ENCODE measurements at places on chromosomes 3 and 15. TPM values are rescaled to one million over a fixed set of nuclear protein-coding genes. Genes with fewer than 3 reads are reported as not detected.

The TNFSF10 gene
- 23.0 TPM for total RNA-seq

The SYNM gene
- 184 TPM for total RNA-seq

The TRH gene
- total RNA-seq, result not detected

The GPR171 gene
- total RNA-seq, result 0.39 TPM

The SPRED1 gene
- 9.4 TPM for total RNA-seq

The CHRNA3 gene
- 0.86 TPM for total RNA-seq

The RGMA gene
- 13.4 TPM for total RNA-seq

The CD200R1 gene
- total RNA-seq, result 1.8 TPM

The SCN11A gene
- 0.03 TPM for total RNA-seq

The BOC gene
- total RNA-seq, result 12.9 TPM

The RLBP1 gene
- not detected for total RNA-seq

GRCh38 chr3:115784739-115785536, 161.6 kb downstream of the GAP43 start:
- no peak for DNase-seq

- no peak for DNase-seq
Observed at GRCh38 chr3:23809294-23809693, 3.5 kb downstream of the UBE2E1 start.

- DNase-seq, result peak; percentile 70
Observed at GRCh38 chr3:120418866-120419490, 31.8 kb downstream of the FSTL1 start.

GRCh38 chr3:46154311-46154710, 53.8 kb downstream of the CCR1 start:
- DNase-seq, result no peak

DNA sequence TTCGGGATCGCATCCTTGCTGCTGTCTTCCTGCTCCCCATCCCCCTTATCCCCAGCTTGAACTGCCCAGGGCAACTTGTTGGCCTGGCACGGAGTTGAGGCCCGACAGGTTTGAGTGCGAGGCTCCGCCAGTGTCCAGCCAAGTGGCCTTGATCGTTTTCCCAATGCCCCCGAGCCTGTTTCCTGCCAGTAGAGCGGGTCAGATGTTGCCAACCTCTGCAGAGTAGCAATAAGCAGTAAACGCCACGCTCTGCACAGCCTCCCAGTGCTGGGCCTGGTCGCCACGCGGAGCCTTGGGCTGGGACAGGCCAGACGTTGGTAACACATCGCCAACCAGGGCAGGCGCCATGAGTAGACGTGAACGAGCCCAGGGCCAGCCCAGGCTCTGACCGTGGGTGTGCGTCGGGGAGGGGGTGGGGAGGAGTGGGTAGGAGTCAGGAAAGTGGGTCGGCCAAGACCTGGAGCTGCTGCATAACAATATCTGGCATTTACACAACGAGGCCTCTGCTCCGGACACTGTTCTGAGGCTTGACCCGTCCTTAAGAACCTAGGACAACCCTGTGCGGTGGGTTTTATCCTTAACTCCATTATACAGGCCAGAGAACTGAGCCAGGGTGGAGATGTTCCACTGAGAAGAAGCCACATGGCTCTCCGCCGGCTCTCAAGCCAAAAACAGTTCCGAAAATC, 444 bp upstream of the ABHD14A start:
- peak; percentile 84 for DNase-seq

- no peak for DNase-seq
Observed at GRCh38 chr3:186679151-186679550, 13.3 kb downstream of the HRG start.

GRCh38 chr3:65110661-65111060, 422.9 kb upstream of the ADAMTS9 start:
- DNase-seq, result no peak

GRCh38 chr3:50122071-50122470, 33.1 kb upstream of the SEMA3F start:
- DNase-seq, result no peak

DNA sequence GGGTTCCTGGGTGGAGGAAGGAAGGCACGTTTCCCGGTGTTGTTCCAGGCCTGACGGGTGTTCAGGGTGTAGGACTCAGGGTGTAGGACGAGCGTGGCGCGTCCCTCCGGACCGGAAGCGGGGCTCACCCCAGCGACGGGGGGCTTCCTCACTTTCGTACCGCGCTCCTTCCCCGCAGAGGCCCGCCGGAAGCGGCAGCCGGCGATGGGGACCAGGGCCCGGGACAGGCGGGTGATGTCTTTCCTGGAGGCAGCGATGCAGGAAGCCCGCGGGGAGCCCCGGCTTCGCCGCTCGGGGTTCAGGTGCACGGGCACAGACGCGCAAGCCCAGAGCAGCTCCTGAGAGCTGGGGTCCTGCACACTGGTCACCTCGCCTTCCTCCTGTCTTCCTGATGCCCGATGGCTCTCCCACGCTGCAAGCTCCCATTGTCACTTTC, 13.4 kb downstream of the FOXL2NB start:
- DNase-seq, result peak; percentile 35

GRCh38 chr3:8959668-8960067, 3.6 kb downstream of the RAD18 start:
- no peak for DNase-seq

- no peak for DNase-seq
Observed at GRCh38 chr15:36160351-36160750, 419.1 kb upstream of the CDIN1 start.

- DNase-seq, result no peak
Observed at GRCh38 chr3:31180274-31180673, 285.8 kb upstream of the GADL1 start.

DNA sequence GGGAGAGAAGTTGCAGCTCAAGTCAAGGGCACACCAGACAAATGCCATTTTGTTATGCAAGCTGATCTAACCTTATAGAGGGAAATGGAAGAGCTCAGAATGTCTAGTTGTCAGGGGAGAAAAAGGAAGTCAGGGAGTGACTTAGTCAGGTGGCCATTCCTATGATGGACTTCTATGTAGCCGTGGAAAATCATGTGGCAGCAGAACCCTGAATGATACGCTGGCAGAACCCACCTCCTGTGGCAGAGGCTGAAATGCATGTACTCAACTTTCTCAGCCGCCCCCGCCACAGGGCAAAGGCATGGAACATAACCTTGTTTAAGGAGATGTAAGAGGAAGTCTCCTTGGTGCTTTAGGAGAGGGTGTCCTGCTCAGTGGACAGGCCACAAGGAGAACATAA, 37.7 kb upstream of the PARL start:
- DNase-seq, result no peak

- peak; percentile 75 for DNase-seq
Observed at GRCh38 chr3:33717616-33717865, 513 bp downstream of the CLASP2 start.

- DNase-seq, result no peak
Observed at GRCh38 chr3:181952221-181952620, 240.5 kb downstream of the SOX2 start.

DNA sequence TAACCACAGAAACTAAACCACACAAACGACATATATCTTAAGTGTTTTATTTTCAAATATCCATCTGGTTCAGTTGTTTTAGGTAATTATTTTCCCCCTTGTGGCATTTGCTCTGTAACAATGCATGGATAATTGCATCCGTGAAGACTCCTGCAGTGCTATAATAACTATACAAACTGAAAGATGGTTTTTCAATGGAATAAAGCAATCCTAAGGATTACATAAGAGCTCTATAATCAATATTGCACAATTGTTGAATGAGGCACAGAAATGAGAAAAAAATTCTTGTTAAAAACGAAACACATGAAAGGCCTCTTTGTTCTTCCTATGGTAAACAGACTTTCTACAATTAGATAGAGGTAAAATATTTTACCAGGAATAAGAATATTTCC, 446.0 kb upstream of the EPHA3 start:
- no peak for DNase-seq

DNA sequence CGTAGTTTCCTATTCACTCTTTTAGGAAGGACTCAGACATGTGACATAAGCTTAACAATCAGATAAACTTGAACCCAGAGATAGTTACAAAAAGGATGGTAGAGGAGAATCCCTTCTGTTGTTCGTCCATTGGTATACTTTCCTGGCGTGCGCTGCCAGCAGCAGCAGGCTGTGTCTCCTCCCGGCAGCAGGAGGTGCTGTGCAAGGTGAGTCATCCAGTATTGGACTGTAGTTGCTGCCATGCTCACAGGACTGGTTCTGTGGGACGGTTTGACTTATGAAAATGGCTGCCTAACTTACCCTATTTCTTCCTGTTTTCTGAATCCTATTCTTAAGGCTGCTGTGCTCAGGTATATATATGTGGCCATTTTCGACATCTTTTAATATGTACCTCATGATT, 253.4 kb upstream of the LRRC3B start:
- DNase-seq, result no peak

DNA sequence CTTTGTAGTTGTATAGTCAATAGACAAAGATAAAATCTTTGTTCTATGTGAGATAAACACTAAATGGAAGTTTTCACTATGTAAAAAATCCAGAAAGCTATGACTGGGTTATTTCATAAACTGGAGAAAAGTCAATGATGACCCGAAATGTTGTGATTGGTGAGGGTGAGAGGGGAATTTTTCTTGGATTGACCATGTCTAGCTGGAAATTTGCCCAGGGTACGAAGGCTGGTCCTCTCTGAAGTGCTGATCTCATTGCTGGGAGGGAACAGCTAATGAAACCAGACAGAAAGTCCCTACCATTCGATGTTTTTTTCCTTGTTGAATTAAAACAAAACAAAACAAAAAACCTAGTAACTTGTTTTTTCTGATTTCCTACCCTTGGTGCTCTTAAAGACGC, 14.3 kb downstream of the TPRG1 start:
- peak; percentile 67 for DNase-seq

DNA sequence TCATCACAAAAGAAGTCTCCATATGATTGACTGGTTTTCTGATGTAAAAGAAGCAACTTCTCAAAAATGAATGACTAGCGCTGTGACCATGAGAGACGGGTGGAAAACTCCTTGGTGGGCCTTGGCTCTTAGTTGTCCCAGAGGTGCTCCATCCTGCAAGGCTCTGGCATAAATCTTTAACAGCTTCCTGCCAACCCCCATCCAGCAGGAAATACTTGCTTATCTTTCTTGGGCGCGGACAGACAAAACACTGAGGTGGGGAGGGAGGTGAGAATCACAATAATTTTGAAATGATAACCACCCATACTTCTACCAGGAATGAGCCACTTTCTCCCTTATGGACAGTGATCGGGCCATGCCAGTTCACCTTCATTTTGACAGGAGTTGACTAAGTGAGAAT, 128.6 kb downstream of the STT3B start:
- DNase-seq, result no peak

DNA sequence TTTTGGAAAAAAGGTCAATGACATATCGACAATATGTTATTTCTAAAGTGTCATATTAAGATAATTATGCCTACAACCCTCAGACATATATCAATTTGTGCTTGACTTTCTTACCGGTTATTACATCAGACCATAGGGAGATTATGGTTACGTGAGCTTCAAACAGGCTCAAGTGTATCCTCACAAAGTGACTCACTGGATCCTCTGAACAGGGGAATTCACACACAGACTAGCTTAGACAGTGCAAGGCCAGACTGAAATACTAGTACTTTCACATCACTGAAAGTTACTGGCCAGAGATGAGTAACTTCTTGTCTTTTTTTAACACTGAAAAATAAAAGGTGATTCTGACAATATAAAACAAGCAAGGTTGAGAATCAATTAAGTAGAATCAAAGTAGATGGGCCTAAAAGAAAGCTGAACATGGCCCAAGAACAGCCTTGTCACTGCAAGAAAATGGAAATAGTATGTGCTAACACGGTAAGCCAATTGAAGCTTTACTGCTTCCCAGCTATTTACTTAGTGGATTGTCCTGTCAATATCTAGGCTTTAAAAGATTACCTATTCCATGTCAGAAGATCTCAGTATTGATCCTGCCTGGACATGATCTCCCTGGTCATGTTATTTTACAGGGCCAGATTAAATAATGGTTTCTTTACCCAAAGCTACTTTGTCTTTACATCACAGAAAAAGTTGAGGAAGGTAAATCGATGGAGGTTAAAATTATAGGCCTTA, 848.6 kb downstream of the ROBO1 start:
- DNase-seq, result no peak

GRCh38 chr3:15743587-15744009, 54.2 kb downstream of the ANKRD28 start:
- DNase-seq, result no peak

- no peak for DNase-seq
Observed at GRCh38 chr15:46921891-46922290, 795.4 kb upstream of the SEMA6D start.

DNA sequence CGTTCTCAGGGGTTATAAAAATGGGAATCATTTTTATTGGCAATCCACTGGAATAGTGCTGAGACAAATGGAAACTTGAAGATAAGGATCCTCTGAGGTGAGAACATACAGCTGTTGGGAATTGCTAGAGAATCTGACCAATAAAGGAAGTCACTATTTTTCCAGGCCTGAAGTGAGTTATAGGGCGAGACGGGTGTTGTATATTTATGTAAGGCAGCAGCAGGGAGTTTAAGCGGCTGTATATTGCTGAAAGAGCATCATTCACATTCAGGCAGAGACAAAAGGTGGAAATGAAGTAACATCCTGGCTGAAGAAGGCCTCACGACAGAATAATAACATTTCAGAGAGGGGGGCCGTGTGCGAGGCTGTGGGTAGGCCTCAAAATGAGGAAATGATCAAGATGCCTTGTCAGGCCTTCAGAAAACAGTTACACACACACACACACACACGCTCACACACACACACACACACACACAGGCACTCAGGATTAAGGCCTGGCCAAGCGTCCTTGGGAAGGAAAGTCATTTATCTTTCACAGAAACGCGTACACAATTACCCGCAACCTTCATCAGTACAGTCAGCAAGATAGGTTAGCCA, 964.9 kb upstream of the NR2F2 start:
- peak; percentile 38 for DNase-seq

DNA sequence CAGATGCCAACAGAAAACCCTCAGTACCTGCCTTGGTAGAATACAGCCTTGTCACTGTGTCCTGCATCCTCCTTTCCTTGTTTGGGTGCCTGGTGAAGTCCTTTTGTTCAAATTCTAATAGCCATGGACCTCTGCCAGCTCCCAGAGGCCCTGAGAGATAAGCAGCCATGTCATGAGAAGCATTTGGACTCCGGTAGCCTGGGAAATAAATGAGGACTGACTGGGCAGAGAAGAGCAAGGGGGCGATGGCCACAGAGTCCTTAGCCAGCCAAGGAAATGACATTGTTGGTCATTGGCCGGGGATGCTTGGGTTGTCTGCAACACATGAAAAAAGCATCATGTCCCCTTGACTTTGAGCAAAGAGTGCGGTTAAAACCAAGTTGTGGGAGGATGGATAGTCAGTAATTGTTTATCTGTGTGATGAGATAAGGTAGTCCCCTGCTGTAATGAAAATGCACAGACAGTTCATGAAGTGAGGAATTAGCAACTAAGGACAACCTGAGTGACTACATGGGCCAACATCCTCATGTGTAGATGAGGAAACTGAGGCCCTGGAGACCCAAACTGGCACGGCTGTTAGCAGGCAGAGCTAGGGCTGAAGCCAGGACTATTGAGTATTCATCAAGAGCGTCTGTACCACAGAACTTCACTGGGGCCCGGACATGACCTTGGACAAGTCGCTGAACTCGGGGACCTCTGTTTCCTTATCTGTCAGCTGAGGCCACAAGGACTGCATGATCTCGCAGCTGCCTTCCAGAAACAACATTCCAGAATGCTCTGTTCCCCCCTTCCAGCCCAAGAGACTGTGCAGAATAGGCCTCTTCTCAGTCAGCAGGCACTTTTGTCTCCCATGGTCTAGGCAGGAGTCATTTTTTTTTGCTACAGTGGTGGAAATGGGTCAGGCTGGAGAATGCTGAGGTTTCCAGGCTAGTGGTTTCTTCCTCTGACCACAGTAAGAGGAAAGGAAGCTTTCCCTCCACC, 90.5 kb upstream of the CTDSPL start:
- DNase-seq, result peak; percentile 56
